CD8-positive, alpha-beta memory T cell (primary cell): ENCODE measurements at places on chromosomes 1 and 21. TPM values are rescaled to one million over a fixed set of nuclear protein-coding genes. Genes with fewer than 3 reads are reported as not detected.

- no peak overlapping the region for H3K4me3 ChIP-seq
- H3K27me3 ChIP-seq: peaks cover 12% of the 10 kb centered on the region
- DNase-seq: no peak
- no peak overlapping the region for H3K27ac ChIP-seq
- H3K4me1 ChIP-seq: no peaks in the 10 kb centered on the region
- H3K36me3 ChIP-seq: no peaks in the 10 kb centered on the region
Observed at GRCh38 chr1:201286445-201286844, 3.1 kb downstream of the PKP1 start.

DNA sequence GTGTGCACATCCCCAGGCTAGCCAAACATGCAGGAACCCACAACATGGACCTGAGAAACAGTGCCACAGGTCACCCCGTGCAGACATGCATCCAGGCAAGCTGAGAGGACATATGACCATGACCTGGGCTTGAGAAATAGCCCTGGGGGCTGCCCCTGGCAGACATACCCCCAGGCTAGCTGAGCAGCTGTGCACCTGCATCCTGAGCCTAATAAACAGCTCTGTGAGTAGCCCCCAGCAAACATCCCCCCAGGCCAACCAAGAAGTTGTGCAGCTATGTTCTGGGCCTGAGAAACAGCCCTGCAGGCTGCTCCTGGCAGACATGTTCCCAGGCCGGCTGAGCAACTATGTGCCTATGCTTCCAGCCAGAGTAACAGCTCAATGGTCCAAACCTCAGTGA is 14.5 kb downstream of the OLFML3 start:
- DNase-seq: no peak
- H3K27me3 ChIP-seq: no peaks in the 10 kb centered on the region

- no peaks in the 10 kb centered on the region for H3K36me3 ChIP-seq
- H3K4me3 ChIP-seq: no peak overlapping the region
- H3K27me3 ChIP-seq: peaks cover 4% of the 10 kb centered on the region
- no peak for DNase-seq
- no peak overlapping the region for H3K27ac ChIP-seq
Observed at GRCh38 chr1:152367436-152367835, 7.6 kb upstream of the FLG2 start.

GRCh38 chr21:43193651-43194302 is 25.0 kb downstream of the CRYAA start:
- H3K4me3 ChIP-seq: no peak overlapping the region
- no peak overlapping the region for H3K27ac ChIP-seq
- no peaks in the 10 kb centered on the region for H3K4me1 ChIP-seq
- H3K27me3 ChIP-seq: no peaks in the 10 kb centered on the region
- no peaks in the 10 kb centered on the region for H3K36me3 ChIP-seq

DNA sequence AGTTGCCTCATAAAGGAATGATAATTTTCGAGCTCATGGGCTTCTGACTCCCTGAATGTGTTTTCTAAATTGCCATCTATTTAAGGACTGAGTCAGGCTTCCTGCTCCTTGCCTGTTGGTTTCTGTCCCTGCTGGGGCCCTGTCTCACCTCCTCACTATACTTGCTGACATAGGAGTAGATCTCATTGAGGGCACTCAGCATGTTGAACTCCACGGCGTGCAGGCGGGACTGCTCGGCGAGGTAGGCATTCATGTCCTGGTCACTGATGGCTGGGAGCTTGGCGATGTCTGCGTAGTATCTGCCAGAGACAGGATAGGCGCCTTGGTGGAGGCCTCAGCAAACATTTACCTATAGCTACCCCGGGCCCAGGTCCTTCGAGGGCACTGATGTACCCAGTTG is 116.9 kb upstream of the CD34 start:
- H3K27me3 ChIP-seq: peaks cover 4% of the 10 kb centered on the region
- H3K4me1 ChIP-seq: no peaks in the 10 kb centered on the region
- H3K4me3 ChIP-seq: no peak overlapping the region
- no peak for DNase-seq
- no peaks in the 10 kb centered on the region for H3K36me3 ChIP-seq

DNA sequence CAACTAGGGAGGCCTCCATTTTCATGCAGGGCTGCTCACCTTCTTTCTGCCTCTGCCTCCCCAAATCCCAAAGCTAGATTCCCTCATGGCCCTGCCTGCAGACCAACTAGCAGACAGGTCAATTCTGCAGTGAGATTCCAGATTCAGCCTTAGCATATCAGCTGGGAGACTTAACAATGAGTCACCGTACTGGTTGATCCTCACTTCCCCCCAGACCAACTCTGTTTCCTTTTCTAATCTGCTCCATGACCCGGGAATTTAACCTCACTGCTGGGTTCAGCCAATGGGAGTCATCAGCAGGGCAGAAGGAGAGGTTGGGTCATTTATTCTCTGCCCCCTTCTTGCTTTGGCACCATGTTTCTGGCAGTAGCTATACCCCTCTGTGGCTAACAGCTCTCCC is 140.6 kb upstream of the GRIK3 start:
- H3K4me1 ChIP-seq: no peaks in the 10 kb centered on the region
- no peak overlapping the region for H3K27ac ChIP-seq
- H3K4me3 ChIP-seq: no peak overlapping the region
- no peaks in the 10 kb centered on the region for H3K27me3 ChIP-seq
- H3K36me3 ChIP-seq: no peaks in the 10 kb centered on the region

Gene LIPI
- total RNA-seq: not detected

Gene AADACL3
- not detected for total RNA-seq
